ENCODE measurements at places on chromosomes 7 and 10.

DNA sequence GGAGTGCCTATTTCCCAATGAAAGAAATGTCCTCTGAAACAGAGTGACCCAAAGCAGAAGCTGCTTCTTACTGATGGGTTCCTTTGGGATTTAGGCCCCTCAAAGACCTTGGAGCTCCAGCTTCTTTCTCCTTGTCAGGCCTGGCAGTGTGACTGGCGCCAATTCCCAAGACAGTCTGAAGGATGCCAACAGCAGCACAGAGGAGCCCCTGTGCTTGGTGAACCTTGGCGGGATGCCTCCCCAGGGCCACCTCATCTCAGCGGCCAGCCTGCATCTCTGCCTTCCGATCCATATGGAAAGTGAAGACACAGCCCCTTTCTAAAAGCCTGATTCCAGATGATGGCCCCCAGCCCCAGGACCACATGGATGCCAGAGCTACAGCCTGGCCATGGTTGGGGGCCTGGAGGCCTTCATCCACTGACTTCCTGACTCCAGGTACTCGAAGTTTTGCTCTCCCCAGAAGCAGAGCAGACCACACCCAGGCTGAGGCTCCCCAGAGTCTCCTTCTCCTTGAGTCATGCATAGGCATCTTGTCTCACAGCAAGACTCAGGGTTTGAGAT lies 45.4 kb downstream of the FBXW4 start:
- DNase-seq, result no peak

DNA sequence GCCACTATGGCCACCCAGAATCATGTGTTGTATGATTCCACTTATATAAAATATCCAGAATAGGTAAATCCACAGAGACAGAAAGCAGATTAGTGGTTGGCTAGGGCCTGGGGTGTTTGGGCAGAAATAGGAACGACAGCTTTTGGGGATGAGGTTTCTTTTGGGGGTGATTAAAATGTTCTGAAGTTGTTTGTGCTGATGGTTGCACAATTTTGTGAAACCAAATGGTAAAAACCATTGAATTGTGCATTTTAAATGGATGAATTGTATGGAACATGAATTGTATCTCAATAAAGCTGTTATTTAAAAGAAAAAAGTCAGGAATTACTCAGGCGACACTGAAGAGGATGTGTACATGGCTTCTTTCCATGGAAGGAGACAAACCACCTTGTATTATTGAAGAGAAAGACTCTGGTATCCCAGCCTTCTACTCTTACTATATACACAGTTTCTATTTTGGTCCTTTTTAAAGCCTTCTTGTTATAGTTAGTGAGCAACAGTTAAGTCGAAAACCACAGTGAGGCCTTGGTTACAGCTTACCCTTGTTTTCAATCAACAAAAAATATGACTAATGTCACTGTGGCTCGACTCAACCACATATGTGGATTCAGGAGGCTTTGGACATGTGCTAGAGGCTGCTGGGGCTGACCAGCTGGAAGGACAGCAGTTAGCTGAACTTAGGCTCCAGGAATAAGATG lies 57.1 kb upstream of the KMT2E start:
- DNase-seq, result no peak

GRCh38 chr7:55119571-55119970 lies 100.8 kb downstream of the EGFR start:
- no peak for DNase-seq

DNA sequence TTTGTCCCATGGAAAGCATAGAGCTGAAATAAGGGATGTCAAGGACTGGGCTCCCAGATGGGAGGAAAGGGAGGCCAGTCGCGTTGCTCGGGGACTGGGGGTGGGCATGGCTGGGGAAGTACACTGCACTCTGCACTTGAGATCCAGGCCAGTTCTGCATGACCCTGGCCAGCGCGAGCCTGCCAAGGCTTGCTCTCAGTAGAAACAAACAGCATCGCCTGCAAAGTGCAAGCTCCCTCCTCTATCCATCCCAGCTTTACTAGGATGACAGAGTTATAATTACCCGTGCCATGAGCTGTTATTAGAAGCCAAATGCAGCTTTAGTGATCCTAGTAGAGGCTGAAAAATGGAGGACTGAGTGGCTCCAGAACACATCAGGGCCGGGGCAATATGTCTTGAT lies 43.9 kb upstream of the PDCD4 start:
- DNase-seq, result no peak

GRCh38 chr10:131653554-131654470 lies 247.0 kb upstream of the PPP2R2D start:
- DNase-seq, result no peak

GRCh38 chr7:13105209-13105608 lies 417.8 kb downstream of the ARL4A start:
- DNase-seq, result no peak

DNA sequence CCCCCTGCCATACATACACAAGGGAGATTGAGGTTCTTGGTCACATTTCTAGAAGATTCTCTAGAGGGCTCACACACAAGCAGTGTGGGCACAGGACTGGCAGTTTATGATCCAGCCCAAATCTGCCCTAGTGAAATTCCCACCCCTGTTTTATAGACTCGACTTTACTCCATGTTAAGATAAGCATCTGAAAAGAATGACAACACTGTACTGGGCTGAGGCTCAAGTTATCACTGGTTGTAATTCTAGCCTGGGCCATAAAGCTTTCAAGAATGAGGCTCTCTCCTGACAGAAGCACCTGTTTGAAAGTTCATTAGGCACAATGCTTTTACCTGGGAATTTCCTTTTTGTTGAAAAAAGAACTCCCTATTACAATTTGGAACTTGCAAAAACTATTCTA lies 195.6 kb upstream of the GLI3 start:
- no peak for DNase-seq

GRCh38 chr10:68010426-68010940 lies 64.6 kb downstream of the HERC4 start:
- no peak for DNase-seq

GRCh38 chr10:113230011-113230610 lies 280.1 kb downstream of the TCF7L2 start:
- no peak for DNase-seq

- no peak for DNase-seq
These were observed 61.5 kb downstream of the HELLS start for GRCh38 chr10:94607111-94607510.

- DNase-seq, result peak; percentile 11
These were observed 11.5 kb downstream of the C10orf71 start for GRCh38 chr10:49310460-49310859.

- no peak for DNase-seq
These were observed 44.2 kb downstream of the PPIF start for GRCh38 chr10:79391231-79392019.

- no peak for DNase-seq
These were observed 123.6 kb upstream of the NOBOX start for GRCh38 chr7:144527051-144527471.

DNA sequence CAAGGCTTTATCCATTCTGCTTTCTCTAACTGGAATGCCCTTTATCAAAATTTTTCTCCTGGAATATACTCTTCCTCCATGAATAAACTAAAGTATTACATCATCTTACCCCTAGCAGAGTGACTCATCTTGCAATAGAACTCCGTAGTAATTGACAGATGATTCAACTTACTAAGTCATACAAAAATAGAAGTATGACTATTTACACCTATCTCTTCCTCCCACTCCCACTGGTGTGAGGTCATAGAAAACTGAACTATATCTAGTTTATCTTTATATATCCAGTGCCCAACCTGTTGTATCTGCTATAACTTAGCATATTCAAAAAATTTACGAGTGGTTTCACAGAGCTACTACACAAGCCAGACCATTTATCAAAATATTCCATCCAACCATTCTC lies 26.1 kb downstream of the ABCB1 start:
- no peak for DNase-seq

DNA sequence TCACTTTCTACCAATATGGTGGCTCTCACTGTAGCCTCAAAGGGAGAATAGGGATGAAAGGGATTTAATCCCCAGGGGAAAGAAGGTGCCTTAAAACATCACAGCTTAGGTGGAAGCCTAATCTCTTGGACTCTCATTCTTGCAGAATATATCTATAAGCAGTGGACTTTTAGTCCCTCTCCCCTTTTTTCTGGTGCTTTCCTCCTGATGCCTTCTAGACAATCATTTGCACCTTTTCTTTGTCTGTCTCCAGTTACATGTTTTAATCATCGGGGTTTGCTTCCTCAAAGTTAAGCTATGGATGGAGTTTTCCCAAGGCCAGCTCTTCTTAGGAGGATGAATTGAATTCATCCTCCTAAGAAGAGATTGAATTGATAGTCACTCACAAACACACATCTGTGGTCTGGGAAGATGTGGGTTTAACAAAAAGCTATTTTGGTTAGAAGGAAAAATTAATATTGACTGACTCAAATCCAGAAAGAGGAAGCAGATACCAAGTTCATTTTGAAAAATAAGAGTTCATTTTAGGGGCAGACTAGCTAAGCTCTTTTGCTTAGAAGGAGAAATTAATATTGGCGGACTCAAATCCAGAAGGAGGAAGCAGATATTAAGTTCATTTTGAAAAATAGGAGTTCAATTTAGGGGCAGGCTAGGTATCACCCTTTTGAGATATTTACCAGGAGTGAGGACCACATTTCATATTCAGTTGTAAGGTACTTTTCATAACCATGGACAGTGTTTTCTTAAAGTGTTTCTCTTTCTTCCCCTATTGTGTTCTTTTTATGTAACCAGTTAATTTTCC lies 35.2 kb upstream of the PLEKHS1 start:
- no peak for DNase-seq

DNA sequence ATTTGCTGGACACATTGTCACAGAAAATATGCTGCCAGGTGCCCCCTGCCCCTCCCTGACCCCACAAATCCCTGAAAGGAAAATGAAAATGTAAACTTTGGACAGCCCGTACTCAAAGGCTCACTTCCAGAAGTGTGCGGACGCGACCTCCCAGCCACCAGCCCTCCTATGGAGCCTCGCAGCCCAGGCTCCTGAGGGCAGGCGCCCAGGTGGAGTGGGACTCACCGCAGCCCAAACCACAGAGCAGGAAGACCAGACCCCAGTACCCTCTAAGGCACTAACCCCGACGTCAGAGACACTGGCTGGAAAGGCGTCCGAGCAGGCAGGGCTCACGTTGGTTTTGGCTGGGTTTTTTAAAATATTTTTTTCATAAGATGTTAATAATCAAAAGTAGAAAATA lies 57.3 kb downstream of the CSGALNACT2 start:
- DNase-seq, result no peak

GRCh38 chr7:30654296-30655090 lies 27.8 kb downstream of the CRHR2 start:
- DNase-seq, result no peak

- DNase-seq, result no peak
These were observed 206.4 kb downstream of the TAX1BP1 start for GRCh38 chr7:27946351-27946750.

DNA sequence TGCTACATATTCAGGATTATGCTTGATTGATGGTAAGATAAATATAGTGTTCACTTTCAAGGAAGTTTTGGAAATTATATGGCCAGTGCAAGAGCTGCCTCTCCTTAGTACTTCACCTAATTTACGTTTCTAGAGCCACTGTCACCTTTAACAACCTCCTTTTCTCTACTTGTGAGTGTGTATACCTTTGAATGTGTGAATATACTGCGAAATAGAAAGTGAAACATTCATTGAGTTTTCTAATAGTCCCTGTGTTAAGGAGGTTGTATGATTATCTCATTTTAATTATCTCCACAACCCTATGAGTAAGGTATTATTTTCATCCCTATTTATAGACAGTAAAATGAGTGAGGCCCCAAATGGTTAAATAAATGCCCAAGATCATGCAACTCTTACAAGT lies 1050.5 kb downstream of the XPNPEP1 start:
- no peak for DNase-seq

GRCh38 chr10:78609976-78610375 lies 458.8 kb upstream of the ZMIZ1 start:
- no peak for DNase-seq

GRCh38 chr10:33333260-33334101 lies 986 bp downstream of the NRP1 start:
- no peak for DNase-seq

DNA sequence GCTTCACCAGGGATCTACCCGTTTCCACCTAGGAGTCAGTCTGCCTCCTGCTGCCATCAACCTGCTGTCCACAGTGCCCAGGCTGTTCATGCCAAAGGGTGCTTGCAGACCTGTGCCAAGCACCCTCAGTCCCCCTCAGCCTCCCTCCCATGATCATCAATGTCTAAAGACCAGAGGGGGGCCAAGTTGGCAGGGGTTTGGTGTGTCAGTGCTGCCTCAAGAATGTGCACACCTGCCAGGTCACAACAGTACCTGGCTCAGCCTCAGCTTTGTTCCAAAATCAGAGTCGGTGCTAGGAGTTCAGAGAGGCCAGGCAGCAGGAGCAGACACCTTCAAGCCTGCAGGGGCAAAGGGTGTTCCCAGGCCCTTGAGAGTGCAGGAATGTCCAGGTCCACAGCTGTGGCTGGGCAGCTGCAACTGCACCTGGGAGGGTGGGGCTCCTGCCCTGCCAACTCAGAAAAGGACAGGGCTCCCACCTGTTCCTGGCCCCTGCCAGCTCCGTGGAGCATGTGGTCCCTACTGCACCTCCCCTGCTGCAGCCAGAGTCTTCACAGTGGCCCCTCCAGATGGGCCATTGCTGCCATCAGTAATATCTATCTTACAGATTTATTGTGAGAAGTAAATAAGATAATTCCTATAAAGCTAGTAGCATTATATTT lies 219.5 kb downstream of the POLR1F start:
- DNase-seq, result no peak

GRCh38 chr7:22577470-22578001 lies 77.5 kb upstream of the STEAP1B start:
- DNase-seq, result no peak

DNA sequence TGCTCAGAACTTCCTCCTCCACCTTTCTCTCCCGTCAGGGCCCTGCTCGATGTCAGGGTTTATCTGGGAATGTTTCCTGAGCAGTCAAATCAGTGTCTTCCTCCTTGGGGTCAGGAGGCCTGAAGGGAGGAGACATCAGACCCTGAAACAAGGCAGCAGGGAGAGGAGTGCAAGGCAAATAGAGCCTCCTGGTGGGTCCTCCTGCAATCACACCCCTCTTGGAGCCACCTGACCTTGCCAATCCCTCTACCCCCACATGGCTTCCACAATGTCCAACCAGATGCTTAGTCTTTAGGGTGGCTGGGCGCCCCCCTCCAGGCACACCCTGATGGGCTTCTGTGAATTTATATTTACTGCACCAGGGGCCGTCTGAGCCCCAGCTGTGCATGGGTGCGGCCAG lies 12.2 kb downstream of the GPR26 start:
- no peak for DNase-seq

- DNase-seq, result peak; percentile 76
These were observed 19.5 kb upstream of the GNA12 start for GRCh38 chr7:2863461-2864066.

GRCh38 chr10:103533827-103534226 lies 40.3 kb downstream of the NEURL1 start:
- no peak for DNase-seq
